ENCODE measurements at places on chromosomes 4 and X. TPM values are rescaled to one million over a fixed set of nuclear protein-coding genes. Genes with fewer than 3 reads are reported as not detected.

DNA sequence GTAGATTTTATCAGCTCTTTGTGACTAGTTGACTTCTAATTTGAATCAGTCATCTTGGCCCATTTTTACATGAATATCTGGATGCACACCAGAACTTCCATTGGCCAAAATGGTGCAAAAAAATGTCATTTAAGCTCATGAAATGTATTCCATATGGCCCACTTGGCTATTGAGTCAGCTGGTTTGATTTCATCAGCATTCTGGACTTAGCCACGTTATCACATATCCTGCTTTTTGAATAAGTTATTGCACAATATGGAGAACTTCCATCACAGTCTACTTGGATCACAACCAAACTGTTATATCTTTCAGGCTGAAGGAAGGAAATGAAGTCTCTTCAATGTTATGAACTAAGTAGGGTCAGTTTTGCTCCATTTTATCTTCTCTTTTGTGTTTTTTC lies 640.6 kb downstream of the PCDH7 start:
- DNase-seq, result no peak

DNA sequence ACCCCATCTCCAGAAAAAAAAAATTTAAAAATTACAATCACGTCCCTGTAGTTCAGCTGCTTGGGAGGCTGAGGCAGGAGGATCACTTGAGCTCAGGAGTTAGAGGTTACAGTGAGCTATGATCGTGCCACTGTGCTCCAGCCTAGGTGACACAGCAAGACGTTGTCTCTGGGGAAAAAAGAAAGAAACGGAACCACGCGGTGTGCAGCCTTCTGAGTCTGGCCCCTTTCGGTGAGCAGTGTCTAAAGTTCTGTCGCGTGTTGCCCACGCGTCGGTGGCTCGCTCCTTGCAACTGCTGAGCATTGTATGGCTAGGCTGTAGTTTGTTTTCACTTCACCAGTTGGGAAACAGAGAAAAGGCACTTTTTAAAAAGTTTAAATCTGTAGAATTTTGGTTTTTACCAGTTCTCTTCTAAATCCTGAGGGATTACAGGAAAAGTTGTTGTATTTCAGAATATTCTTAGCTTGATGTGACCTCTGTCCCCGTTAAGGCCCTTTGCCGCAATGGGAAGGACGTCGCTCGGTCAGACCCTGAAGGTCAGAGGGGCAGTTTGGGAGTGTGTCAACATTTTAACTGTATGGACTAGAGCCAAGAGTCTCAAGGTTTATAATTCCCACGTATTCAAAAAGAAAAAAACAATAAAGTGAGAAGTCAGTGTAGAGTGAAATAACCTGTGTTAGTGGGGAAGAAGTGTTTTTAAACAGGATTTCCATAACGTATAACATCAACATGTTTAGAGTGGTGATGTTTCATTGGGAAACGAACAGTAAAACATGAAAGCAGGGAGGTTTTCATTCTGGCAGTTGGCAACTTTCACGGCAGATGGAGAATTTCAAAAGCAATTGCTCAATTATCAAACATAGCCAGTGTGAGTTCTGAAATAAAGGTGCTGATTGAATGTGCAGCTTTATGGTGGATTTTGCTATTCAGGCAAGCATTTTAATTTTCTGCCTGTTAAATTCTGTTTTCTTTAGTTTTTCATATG lies 45.8 kb upstream of the MSANTD1 start:
- DNase-seq, result peak; percentile 53

The S100G gene
- total RNA-seq, result not detected

The MAOA gene
- 90.5 TPM for total RNA-seq

The IGSF1 gene
- total RNA-seq, result 1.5 TPM

Data from posterior vena cava (tissue), 2 donors.